ENCODE measurements at places on chromosomes 6 and 20.
A peak's percentile ranks its signal among the peaks of the same experiment; 100 is the strongest.

DNA sequence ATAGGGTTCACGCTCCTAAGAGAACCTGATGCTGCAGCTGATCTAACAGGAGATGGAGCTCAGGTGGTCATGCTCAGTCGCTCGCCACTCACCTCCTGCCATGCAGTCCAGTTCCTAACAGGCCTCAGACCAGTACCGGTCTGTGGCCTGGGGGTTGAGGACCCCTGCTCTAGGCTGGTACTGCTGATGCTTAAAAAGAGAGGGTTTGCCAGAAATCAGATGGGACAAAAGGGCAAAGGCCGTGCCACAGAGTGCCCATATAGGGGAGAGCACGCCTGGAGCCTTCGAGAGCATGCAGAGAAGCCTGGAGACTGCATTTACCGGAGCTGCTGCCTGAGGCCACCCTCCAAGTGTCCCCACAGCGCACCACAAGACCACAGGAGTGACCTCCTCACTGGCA lies 75.5 kb downstream of the PTPN1 start:
- DNase-seq: no peak

DNA sequence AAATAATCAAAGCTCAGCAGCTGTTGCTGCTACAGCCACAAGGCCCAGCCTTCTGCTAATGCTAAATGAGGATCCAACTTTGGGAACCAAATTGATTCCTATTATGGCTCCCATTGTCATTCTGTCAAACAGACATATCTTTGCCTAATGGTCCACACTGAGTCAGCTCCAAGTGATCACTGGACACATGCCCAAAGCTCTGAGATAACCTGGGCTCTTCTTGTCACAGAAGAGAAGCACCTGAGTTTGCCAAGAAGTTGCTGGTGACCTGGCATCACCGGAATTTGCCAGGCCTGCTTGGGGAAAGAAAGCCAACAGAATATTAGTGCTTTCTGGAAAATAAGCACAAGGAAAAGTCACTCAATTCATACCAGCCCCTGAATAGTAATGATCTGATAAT lies 5.8 kb downstream of the TNFRSF21 start:
- no peak for DNase-seq

- no peak for DNase-seq
Observed at GRCh38 chr6:3697609-3698008, 53.9 kb downstream of the PXDC1 start.

DNA sequence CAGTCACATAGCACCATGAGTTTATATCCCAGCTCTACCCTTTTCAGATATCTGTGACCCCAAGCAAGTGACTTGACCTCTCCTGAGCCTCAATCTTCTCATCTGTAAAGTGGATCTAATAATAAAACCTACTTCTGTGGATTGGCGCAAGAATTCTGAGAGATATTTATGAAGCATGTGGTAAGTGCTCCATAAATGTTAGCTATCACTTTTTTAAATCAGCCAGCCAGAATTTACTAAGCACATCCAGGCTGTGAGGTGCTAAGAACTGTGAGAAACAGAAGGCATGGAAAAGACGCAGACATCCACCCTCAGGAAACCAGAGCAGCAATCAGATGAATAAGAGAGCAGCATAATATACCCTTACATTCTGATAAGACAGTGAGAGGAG lies 862 bp downstream of the C20orf96 start:
- no peak for DNase-seq

DNA sequence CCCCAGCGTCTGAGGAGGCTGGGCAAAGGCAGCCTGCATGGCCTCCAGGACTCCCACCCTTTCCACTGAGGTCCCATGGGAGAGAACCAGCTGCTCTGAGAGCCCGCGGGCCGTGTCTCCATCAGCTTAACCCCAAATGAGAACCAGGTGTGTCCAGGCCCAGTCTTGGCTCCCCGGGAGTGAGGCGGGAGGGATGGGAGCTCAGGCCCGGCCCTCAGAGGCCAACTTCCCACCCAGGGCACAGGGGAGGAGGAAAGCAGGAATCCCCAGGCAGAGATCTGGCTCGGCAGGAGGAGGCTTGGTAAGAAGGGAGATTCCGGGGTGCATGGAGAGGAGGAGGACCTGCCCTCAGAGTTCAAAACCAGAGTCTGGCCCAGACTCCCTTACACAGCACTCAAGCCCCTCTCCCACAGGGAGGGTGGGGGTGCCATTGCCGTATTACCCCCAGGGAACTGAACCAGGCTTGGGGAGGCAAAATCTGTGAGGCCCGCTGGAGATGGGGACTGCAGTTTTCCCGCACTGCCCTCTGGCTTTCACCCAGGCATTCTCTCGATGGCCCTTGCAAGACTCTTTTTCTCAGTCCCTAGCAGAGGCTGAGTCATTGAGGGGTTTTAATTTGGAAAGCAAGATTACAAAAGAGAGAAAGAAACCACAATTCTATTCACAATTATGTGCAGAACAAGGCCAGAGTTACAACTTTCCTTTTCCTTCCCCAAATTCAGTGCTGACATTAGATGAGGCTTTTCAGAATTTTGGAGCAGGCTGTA lies 17.1 kb downstream of the FOXF2 start:
- peak; percentile 52 for DNase-seq

GRCh38 chr20:50744143-50744792 lies 12.9 kb downstream of the PARD6B start:
- no peak for DNase-seq

DNA sequence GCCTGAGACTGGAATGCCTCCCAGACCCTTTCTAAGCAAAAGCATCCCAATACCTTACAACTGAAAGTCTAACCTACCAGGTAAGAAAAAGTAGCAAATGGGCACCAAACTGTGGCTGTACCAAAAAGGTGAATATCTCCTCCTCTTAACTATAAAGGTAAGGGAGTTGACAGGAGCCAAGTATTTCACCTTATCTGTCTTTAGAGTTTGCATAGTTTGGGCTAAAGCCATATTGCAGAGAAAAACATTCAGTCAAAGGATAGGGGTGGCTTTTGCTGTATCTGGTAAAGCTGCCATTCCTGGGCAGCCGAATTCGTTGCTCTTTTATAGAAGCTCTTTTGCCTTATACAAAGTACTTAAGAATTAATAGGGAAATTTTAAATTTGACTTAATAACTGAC lies 38.1 kb downstream of the PHF3 start:
- DNase-seq: no peak

- DNase-seq: no peak
Observed at GRCh38 chr6:160789263-160790027, 87.4 kb downstream of the PLG start.

Measured in HL-60 (cell line).